ENCODE measurements at places on chromosomes 1 and 21. TPM values are rescaled to one million over a fixed set of nuclear protein-coding genes. Genes with fewer than 3 reads are reported as not detected.

- no peaks in the 10 kb centered on the region for H3K27me3 ChIP-seq
- H3K4me3 ChIP-seq: no peak overlapping the region
- DNase-seq: no peak
- no peaks in the 10 kb centered on the region for H3K36me3 ChIP-seq
- H3K27ac ChIP-seq: no peak overlapping the region
These were observed 291.3 kb downstream of the CAMTA1 start for GRCh38 chr1:7076572-7076971.

DNA sequence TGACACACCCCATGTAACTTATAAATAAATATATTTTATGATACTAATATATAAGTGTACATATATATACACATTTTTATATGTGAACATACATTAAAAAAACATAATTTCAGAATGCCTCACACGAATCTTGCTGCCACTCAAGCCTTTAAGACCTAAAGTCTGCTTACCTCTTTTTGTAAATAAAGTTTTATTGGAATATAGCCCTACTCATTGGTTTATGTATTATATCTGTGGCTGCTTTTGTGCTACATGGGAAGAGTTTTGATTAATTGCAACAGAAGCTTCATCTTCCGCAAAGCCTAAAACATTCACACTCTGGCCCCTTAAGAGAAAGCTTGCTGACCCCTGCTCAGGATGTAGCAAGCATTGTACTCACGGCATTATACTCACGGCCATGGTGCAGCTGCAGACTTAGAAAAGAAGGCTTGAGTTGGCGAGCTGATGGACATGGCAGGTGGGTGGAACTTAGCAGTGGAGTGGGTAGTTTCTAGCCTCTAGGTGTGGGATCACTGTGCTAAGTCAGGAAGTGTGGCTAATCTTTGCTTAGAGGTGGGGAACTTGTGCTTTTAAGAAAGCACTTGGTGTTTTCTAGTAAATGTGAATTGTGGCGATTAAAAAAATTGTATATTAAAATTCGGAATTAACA is 80.8 kb downstream of the DYRK1A start:
- no peak overlapping the region for H3K4me3 ChIP-seq
- no peak overlapping the region for H3K27ac ChIP-seq
- H3K36me3 ChIP-seq: no peaks in the 10 kb centered on the region
- peaks cover 32% of the 10 kb centered on the region for H3K4me1 ChIP-seq

- no peaks in the 10 kb centered on the region for H3K4me1 ChIP-seq
- H3K4me3 ChIP-seq: no peak overlapping the region
- H3K27me3 ChIP-seq: no peaks in the 10 kb centered on the region
- no peaks in the 10 kb centered on the region for H3K36me3 ChIP-seq
These were observed 17.1 kb upstream of the PARP1 start for GRCh38 chr1:226425004-226425378.

- H3K4me3 ChIP-seq: no peak overlapping the region
- H3K27ac ChIP-seq: no peak overlapping the region
- no peaks in the 10 kb centered on the region for H3K4me1 ChIP-seq
- H3K36me3 ChIP-seq: peaks cover 4% of the 10 kb centered on the region
- no peak for DNase-seq
These were observed 76.5 kb downstream of the ARHGEF10L start for GRCh38 chr1:17615959-17616358.

DNA sequence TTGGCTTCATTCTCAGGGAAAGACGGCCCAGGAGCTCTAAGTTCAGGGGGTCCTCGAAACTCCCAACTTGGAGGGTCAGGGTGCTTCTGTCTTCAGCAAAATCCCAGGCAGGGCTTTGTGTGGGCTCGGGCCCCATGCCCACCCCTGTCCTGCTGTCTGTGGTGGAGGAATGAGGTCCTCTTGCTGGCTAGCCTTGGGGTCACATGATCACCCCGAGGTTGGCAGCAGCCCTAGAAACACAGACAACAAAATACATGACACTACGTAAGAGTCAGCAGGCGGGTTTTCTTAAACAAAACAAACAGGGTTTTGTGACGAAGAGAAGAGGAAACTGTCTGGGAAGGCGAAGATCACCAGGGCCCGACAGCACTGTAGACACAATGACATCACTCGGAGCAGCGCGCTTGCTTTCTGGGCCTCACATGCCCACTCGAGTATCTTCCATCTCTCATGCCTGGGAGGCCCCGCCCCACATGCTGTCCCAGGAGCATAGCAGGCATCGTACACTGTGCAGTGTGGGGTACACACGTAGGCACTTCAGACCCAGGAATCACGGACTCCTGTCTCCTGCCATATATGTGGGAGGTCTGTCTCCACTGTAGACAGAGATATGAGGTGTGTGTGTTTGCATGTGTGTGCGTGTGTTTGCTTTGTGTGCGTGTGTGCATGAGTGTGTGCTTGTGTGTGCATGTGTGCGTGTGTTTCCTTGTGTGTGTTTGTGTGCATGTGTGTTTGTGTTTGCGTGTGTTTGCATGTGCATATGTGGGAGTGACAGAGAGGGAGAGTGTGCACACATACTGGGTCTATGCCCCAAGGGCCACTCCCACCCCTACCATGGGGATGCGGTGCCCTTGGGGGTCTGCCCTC is 94.7 kb downstream of the SIK1 start:
- no peak overlapping the region for H3K27ac ChIP-seq
- no peaks in the 10 kb centered on the region for H3K36me3 ChIP-seq
- DNase-seq: no peak
- H3K4me1 ChIP-seq: no peaks in the 10 kb centered on the region
- no peak overlapping the region for H3K4me3 ChIP-seq

DNA sequence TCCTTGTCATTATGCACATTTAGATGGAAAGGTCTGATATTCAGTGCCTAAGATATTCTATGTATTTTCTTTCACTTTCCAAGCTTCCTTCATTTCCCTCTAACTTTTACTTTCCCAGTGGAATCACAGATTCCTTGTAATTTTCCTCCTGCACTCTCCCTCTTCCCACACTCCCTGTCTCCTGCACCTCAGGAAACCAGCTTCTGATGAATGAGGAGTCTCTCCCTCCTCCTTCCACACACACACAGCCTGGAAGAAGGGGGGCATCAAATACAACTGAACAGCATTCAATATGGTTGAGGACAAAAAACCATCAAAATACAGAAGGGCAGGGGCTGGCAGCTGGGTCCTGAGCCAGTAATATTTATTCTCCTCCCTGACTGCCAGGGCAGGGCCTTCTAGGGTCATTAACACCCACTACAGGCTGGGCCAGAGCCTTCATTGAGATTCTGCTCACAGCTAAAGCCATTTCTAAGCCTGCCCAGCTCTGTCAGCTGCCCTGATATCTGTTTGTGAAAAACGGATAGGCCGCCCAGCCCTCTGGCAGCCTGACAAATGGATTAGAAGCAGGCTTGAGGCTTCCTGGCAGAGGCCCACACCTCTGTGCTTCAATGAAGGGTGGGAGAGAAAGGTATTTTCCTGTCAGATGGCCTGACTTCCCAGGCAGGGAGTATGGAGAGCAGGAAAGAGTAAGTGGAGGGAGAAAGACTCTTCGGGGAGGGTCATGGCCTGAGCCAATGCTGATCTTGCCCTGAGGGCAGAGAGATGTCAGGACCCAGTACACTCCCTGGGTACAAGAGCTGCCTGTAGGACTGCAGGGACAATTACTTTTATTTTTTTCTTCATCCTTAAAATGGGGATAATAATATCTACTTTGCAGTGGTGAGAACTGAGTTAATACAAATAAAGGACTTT is 138.9 kb upstream of the SPATA6 start:
- DNase-seq: no peak
- no peak overlapping the region for H3K27ac ChIP-seq
- no peaks in the 10 kb centered on the region for H3K4me1 ChIP-seq
- H3K4me3 ChIP-seq: no peak overlapping the region
- no peaks in the 10 kb centered on the region for H3K27me3 ChIP-seq
- H3K36me3 ChIP-seq: no peaks in the 10 kb centered on the region

DNA sequence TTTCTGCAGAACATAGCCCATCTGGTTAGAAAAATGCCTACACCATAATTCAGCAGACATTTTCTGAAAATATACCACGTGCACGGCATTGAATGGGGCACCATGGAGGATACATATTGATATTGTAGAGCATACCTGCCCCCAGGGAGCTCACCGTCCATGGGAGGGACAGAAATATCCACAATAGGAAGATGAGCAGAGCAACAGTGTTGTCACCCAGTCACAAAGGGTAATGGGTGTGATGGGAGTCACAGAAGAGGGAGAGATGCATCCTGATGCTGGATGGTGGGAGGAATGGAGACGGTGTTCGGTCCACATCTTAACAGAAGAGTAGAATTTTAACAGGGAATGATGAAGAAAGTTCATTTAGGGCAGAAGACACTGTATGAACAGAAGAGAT is 51.4 kb downstream of the ATP1A1 start:
- no peak overlapping the region for H3K4me3 ChIP-seq
- no peak overlapping the region for H3K27ac ChIP-seq
- no peaks in the 10 kb centered on the region for H3K36me3 ChIP-seq
- no peaks in the 10 kb centered on the region for H3K27me3 ChIP-seq
- H3K4me1 ChIP-seq: no peaks in the 10 kb centered on the region

DNA sequence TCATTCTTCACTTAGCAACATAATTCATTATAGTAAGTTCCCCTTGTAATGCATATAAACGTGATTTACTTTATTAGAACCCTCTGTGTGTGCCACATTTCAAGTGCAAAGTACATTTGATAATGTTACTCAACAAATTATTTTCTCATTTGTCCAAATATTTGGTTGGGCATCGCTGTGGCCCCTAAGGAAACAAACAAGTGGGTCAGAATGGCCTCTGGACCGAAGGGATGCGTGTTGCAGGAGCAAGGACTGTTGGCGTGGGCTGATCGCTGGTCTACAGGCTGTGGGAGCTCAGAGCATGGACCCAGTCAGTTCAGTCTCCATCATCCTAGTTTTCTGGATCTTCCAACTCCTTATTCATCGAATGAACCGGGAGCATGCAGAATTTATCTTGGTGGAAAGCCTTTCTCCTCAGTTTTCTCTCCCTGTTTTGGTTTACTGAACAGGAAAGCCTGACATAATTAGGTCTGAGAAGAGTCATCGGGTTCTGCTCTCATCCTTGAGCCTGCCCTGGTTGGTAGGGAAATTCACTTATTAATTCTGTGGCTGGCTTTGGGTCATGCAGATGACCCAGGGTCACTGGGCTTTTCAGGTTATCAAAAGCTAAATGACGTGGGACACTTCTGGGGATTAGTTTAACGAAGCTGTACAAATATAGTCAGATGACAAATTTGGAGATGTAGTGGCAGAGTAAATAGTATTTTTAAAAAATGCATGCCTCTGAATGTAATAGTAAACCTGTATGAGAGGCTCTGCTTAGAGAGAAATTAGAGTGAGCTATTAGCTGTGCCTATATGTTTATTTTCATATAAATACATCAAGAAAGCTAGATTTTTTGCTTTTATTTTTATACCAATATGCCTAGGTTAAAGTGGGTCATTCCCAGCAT is 200.2 kb downstream of the SDCCAG8 start:
- no peak for DNase-seq
- no peaks in the 10 kb centered on the region for H3K4me1 ChIP-seq
- H3K27me3 ChIP-seq: no peaks in the 10 kb centered on the region
- H3K36me3 ChIP-seq: no peaks in the 10 kb centered on the region
- no peak overlapping the region for H3K4me3 ChIP-seq

DNA sequence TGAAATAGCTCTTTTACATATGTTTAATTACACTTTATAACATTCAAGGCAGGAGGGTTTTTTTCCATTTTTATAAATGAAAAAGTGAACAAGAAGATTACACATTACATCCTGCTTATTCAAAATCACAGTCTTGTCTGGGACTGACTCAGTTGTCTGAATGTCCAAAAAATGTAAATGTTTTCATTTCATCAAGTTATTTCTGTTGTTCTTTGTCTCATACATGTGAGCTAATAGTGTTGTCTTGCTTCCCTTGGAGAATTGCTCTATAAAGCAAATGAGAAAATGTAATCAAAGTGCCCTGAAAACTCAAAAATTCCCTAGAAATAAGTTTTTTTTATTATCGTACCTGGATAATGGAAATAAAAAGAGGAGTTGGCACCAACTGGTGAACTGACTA is 242.9 kb downstream of the GRIK1 start:
- no peaks in the 10 kb centered on the region for H3K4me1 ChIP-seq
- H3K4me3 ChIP-seq: no peak overlapping the region
- no peak overlapping the region for H3K27ac ChIP-seq
- no peaks in the 10 kb centered on the region for H3K36me3 ChIP-seq
- no peaks in the 10 kb centered on the region for H3K27me3 ChIP-seq

DNA sequence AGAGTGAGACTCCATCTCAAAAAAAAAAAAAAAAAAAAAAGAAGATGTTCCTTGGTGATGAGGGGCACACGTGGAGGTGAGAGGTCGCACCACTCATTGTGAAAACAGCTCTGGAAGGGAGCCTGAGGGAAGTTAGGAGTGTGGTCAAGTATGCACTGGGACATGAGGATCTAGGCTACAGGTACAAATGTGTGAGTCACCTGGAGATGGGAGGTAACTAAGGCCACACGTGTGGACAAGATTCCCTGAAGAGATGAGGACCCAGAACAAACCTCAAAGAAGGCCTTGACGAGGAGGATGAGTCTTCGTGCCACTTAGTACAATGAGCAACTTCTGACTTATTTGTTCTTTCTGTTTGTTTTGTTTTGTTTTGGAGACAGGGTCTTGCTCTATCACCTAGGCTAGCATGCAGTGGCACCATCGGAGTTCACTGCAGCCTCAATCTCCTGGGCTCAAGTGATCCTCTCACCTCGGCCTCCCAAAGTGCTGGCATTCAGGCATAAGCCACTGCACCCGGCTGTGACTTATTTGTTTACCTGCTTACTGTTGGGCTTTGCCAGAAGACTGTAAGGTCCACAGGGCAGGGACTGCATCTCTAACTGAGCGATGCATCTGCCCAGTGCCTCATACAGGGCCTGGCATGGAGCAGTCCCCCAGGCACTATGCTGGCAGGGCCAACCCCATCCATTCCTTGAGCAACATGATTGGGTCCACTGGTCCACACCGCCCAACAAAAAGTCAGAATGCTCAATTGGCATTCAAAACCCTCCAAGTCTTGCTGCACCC is 6.4 kb downstream of the ASAP3 start:
- no peaks in the 10 kb centered on the region for H3K27me3 ChIP-seq
- no peak overlapping the region for H3K27ac ChIP-seq
- DNase-seq: no peak
- H3K36me3 ChIP-seq: no peaks in the 10 kb centered on the region

DNA sequence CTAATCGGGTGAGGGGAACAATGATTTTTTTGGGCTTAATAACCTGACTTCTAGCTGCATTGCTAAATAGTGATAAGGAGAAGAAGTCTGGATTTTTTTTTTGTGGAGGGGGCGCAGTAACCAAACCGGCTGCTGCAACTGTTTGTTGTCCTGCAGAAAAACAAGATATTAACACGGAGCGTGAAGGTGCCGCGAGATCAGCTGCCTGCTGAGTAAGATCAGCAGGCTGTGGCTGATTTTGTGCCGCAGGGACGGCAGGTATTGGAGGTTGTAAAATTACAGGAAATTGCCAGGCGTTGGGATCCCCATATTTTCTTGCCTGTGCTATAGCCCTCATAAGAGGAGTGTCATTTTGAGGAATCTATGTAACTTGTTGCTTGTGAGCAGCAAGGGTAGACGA is 8.7 kb upstream of the LRRC47 start:
- no peaks in the 10 kb centered on the region for H3K4me1 ChIP-seq
- no peaks in the 10 kb centered on the region for H3K36me3 ChIP-seq
- H3K27ac ChIP-seq: no peak overlapping the region
- no peak overlapping the region for H3K4me3 ChIP-seq

CFHR1 gene
- total RNA-seq: 1.9 TPM

PLA2G2C gene
- total RNA-seq: 0.81 TPM
